ENCODE measurements at places on chromosomes 3 and 15.

DNA sequence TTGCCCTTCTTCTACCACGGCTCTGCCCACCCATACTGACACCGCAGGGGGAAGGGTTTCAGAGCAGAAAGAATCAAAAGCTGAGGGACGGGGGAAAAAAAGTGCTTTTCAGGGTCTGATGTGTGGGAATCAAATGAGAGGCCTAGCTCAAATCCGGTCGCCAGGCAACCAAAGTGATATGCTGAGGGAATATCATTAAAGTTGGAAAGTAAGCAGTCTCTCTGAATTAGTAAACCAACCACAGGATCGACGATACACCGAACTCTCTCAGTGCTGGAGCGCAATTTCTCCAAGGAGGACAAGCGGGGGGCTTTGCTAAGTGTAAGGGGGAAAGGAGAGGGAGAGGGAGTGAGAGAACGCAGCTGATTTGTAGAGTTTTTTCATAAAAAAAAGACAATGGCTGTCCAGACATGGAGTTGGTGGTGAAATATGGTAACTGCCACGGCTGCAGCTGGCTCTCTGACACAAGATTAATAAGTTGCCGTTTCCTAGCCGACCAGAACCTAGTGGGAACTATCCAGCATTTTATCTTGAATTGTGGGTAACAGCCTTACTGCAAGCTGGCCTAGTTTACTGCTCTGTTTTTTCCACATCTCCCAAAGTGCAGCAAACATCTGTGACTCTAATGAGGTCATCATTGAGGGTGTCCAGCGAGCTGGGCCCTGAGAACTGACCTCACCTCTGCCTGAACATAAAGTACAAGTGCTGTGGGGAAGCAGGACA lies 530.2 kb downstream of the SOX2 start:
- no peak for DNase-seq

- no peak for DNase-seq
Observed at GRCh38 chr15:77944002-77944867, 133.3 kb downstream of the TBC1D2B start.

- no peak for DNase-seq
Observed at GRCh38 chr15:90315278-90315982, 36.7 kb upstream of the ZNF774 start.

DNA sequence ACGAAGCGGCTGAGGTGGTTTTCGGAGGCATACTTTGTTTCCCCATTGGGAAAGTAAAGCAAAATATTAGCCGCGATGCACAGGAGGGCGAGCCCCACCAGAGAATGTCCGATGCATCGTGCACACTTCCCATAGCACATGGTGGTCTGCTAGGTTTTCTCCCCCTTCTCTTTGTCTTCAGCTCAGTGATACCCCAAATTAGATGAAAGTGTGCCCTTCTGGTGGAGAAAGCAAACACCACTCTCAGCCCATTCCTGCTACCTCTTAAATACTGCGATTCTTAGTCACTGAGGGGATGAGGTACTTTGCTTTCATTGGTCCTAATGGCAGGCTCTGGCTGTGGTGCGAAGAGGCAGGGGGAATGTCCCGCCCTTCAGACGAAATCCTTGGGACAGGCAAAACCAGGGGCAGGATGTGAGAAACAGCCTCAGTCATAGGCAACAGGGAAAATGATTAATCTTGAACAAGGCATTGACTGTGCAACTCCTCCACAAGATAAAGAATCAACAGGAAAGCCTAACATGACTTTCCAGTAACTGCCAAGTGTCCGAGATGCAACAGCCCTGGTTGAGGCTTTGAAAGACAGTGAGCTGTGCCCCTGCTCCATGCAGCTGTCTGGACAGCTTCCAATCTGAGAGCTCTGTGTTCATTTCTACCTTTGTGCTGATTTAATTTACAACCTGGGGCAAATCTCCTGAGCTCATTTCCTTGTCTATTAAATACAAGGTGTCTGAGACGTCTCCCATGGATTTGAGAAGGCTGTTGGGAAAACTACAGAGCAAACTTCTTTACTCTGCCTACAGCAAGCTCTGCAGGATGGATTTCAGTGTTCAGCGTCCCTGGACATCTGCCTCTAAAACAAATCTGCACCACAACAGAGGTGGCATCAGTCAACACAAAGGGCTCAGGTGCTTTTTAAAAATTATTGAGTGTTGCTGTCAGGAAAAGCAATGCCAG lies at the start of gene TM4SF1:
TM4SF1 (minus strand) TSS at position 242 of the 957 bp plus-strand sequence; CDS start at position 140, 102 bp downstream.
- no peak for DNase-seq

Measured in activated gamma-delta T cell treated with Interleukin-2 at 50 U/mL for 16 hours (primary cell).